ENCODE measurements at places on chromosomes 3 and 15. TPM values are rescaled to one million over a fixed set of nuclear protein-coding genes. Genes with fewer than 3 reads are reported as not detected.

MGA gene
- total RNA-seq, result 40.1 TPM

GHSR gene
- total RNA-seq, result not detected

SCN11A gene
- total RNA-seq, result 0.07 TPM

SEMA3B gene
- not detected for total RNA-seq

ATP13A4 gene
- total RNA-seq, result 2.6 TPM

STAB1 gene
- total RNA-seq, result 9.7 TPM

SCAPER gene
- 15.5 TPM for total RNA-seq

SCAANT1 gene
- total RNA-seq, result not detected

TMEM108 gene
- total RNA-seq, result not detected

AGTR1 gene
- total RNA-seq, result not detected

B3GNT5 gene
- 10.0 TPM for total RNA-seq

RETNLB gene
- not detected for total RNA-seq

PIERCE2 gene
- total RNA-seq, result 0.44 TPM

ARHGEF26 gene
- total RNA-seq, result 0.09 TPM

ZNF385D gene
- not detected for total RNA-seq

C3orf20 gene
- total RNA-seq, result 0.18 TPM

ZNF662 gene
- total RNA-seq, result 1.5 TPM

TUSC7 gene
- total RNA-seq, result not detected

CFAP20DC gene
- total RNA-seq, result 1.8 TPM

NXPE3 gene
- total RNA-seq, result 16.2 TPM

CLDN11 gene
- not detected for total RNA-seq

CASR gene
- not detected for total RNA-seq

XCR1 gene
- total RNA-seq, result not detected

FBXW12 gene
- not detected for total RNA-seq

TMC3 gene
- not detected for total RNA-seq

TNFAIP8L3 gene
- 2.1 TPM for total RNA-seq

UBAP1L gene
- total RNA-seq, result 3.5 TPM

MKRN2OS gene
- not detected for total RNA-seq

GNB4 gene
- total RNA-seq, result 1.9 TPM

SYNPR gene
- not detected for total RNA-seq

FGF12 gene
- not detected for total RNA-seq

NME9 gene
- not detected for total RNA-seq

CHAC1 gene
- 16.7 TPM for total RNA-seq

GRM7 gene
- not detected for total RNA-seq

LRRK1 gene
- total RNA-seq, result 0.31 TPM

TRPM1 gene
- total RNA-seq, result not detected

TLR9 gene
- 0.16 TPM for total RNA-seq

PARP15 gene
- 13.9 TPM for total RNA-seq

TSEN2 gene
- total RNA-seq, result 29.8 TPM

OXTR gene
- 1.4 TPM for total RNA-seq

STRIT1 gene
- total RNA-seq, result not detected

ERICH6 gene
- 0.39 TPM for total RNA-seq

GOLGA8R gene
- 0.66 TPM for total RNA-seq

ITPKA gene
- total RNA-seq, result 0.53 TPM

MESP2 gene
- total RNA-seq, result not detected

CD80 gene
- total RNA-seq, result 17.9 TPM

CTSH gene
- total RNA-seq, result 8.1 TPM

ARGFX gene
- total RNA-seq, result not detected

KCNMB3 gene
- total RNA-seq, result 0.71 TPM

SHF gene
- total RNA-seq, result 25.4 TPM

CCNB2 gene
- total RNA-seq, result 28.2 TPM

All from CD8-positive, alpha-beta memory T cell (primary cell).